Activated T-cell treated with anti-CD3 and anti-CD28 coated beads, Interleukin-2, amount 50 U/mL, for 72 hours (primary cell): ENCODE measurements at places on chromosomes 13 and 19. TPM values are rescaled to one million over a fixed set of nuclear protein-coding genes. Genes with fewer than 3 reads are reported as not detected.
A peak's percentile ranks its signal among the peaks of the same experiment; 100 is the strongest.

Gene ZNF709
- 3.6 TPM for total RNA-seq

GRCh38 chr19:18778076-18778389 is 13.1 kb downstream of the COMP start:
- no peak for DNase-seq
- H3K4me3 ChIP-seq: no peak overlapping the region
- H3K27me3 ChIP-seq: no peaks in the 10 kb centered on the region
- no peak overlapping the region for H3K27ac ChIP-seq

- DNase-seq: no peak
- H3K4me3 ChIP-seq: no peak overlapping the region
- H3K36me3 ChIP-seq: no peaks in the 10 kb centered on the region
- no peak overlapping the region for H3K27ac ChIP-seq
- H3K4me1 ChIP-seq: no peaks in the 10 kb centered on the region
- H3K27me3 ChIP-seq: peaks cover 8% of the 10 kb centered on the region
Measured at GRCh38 chr19:53773999-53774398, 50.1 kb downstream of the NLRP12 start.

GRCh38 chr19:13154241-13154778 is 4.1 kb downstream of the IER2 start:
- H3K4me3 ChIP-seq: peak overlapping the region; percentile 89
- H3K27me3 ChIP-seq: no peaks in the 10 kb centered on the region
- DNase-seq: peak; percentile 80
- peak overlapping the region; percentile 98 for H3K27ac ChIP-seq
- peaks cover 13% of the 10 kb centered on the region for H3K36me3 ChIP-seq

DNA sequence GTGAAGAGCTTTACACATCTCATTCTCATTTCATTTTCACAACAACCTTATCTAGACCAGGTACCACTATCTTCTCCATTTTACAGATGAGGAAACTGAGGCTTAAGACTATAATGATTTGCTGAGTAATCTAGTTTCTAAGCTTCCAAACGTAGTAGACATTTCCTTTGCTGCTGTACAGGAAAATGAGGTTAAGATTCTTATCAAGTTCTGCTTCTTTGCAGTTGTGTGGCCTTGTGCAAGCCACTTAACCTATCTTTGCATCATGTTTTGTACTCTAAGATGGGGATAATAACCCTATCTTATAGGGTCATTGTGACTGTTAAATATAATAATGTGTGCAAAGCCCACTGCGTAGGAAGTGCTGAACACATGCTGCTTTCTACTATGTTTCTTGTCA is 307.9 kb downstream of the HS6ST3 start:
- no peak overlapping the region for H3K4me3 ChIP-seq
- H3K4me1 ChIP-seq: no peaks in the 10 kb centered on the region
- no peak overlapping the region for H3K27ac ChIP-seq
- peaks cover 1% of the 10 kb centered on the region for H3K36me3 ChIP-seq

DNA sequence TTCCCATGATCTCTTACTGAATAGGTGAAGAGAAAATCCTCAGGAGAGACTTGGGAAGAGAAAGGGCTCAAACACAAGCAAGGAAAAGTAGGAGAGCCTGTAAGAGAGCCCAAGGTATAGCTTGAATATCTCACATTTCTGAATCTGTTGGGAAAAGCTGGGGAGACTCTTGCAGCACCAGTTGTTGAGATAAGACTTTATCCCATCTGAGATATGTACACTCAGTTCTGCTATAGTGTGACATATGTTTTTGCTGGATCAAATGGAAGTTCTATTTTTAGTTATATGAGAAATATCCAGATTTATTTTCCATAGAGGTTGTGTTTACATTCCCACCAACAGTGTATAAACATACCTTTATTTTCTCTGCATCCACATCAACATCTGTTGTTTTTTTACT is 246.1 kb downstream of the NDFIP2 start:
- H3K27me3 ChIP-seq: no peaks in the 10 kb centered on the region
- no peaks in the 10 kb centered on the region for H3K4me1 ChIP-seq
- no peak for DNase-seq
- no peak overlapping the region for H3K4me3 ChIP-seq
- H3K27ac ChIP-seq: no peak overlapping the region
- no peaks in the 10 kb centered on the region for H3K36me3 ChIP-seq

DNA sequence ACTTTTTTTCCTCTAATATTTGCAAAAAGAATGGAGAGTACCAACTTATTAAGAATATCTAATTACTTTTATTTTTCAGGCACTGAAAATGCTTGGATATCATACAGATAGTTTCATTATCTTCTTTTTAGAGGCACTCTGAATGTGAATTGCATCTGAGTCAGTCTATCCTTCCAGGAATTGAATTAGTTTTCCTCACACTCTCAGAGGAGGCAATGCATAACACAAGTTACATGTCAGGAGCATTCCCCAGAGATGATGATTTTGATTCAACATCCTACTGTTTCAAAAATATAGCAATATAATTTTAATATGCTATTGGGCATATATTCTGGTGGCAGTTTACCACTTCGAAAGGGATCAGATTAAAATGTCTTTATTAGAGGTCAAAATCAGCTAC is 1315.4 kb downstream of the PCDH9 start:
- no peaks in the 10 kb centered on the region for H3K4me1 ChIP-seq
- no peak overlapping the region for H3K27ac ChIP-seq
- H3K4me3 ChIP-seq: no peak overlapping the region

- H3K4me1 ChIP-seq: peaks cover 49% of the 10 kb centered on the region
- peak; percentile 81 for DNase-seq
- H3K27me3 ChIP-seq: no peaks in the 10 kb centered on the region
Measured at GRCh38 chr19:29623726-29624488, 17.8 kb downstream of the POP4 start.

- no peaks in the 10 kb centered on the region for H3K4me1 ChIP-seq
- no peak overlapping the region for H3K27ac ChIP-seq
- peaks cover 3% of the 10 kb centered on the region for H3K36me3 ChIP-seq
- H3K27me3 ChIP-seq: no peaks in the 10 kb centered on the region
- no peak overlapping the region for H3K4me3 ChIP-seq
- DNase-seq: no peak
Measured at GRCh38 chr13:104086210-104086609, 1020.0 kb upstream of the SLC10A2 start.

DNA sequence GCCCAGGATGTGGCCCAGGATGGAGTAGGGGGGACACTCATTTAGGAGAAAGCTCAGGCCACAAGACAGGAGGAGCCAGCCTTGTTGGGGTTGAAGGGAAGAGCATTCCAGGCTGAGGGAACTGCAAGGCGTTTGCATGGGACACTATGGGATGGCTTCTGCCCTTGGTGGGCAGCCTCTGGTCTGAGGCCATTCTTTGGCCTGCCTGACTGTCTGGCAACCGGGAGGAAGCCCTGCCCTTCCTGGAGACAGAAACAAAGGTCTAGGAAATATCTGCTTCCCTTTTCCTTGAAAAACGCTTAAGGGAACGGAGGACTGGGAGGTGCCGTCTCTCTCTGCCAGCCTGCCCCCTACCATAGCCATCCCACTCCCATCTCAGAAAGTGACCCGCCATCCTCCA is 2.8 kb upstream of the ICAM1 start:
- H3K4me1 ChIP-seq: peaks cover 35% of the 10 kb centered on the region
- H3K27me3 ChIP-seq: no peaks in the 10 kb centered on the region
- H3K27ac ChIP-seq: no peak overlapping the region

DNA sequence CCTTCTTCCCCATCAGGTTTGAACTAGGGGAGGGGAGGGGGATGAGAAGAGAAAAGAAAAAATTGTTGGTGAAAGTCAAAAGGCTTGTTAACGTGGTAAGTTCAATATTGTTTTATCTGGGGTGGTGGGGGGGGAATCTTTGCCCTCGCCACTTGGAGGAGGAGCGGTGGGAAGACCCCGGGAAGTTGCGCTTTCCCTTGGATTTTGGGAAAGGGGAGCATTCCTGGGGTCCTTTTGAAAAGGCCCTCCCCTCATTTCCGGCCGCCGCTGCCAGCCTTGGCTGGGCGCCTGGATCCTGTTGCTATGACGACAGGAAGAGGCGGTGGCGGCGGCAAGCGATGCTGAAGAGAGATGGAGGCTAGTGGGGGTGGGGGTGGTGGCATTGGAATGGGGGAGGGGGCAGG is 4.6 kb upstream of the CACNG8 start:
- H3K4me3 ChIP-seq: no peak overlapping the region
- H3K27ac ChIP-seq: no peak overlapping the region
- H3K36me3 ChIP-seq: peaks cover 2% of the 10 kb centered on the region
- no peak for DNase-seq

Gene HSH2D
- 29.9 TPM for total RNA-seq

Gene C13orf42
- total RNA-seq: not detected

DNA sequence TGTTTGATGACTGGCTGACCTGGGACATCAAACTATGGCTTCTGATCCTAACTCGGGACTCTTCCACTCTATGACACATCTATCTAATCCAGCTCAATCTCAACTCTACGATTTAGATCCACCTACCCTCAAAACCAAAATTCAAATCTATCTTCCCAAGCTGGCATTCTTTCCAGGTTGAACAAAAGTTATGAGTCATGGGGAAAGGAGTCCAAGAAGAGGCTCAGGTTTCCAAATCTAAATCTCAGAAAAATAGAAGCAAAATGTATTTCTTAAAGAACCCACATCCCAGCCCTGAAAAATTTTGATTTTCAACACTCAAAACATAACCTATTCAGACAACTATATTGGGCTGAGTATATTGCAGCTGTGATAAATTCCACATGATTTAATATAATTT is 143.9 kb upstream of the IPO5 start:
- H3K36me3 ChIP-seq: no peaks in the 10 kb centered on the region
- no peak for DNase-seq
- H3K4me1 ChIP-seq: no peaks in the 10 kb centered on the region
- no peak overlapping the region for H3K4me3 ChIP-seq
- H3K27ac ChIP-seq: no peak overlapping the region
- H3K27me3 ChIP-seq: no peaks in the 10 kb centered on the region

Gene ZNF329
- total RNA-seq: 8.0 TPM

GRCh38 chr19:46954993-46955812 is 64.4 kb upstream of the NPAS1 start:
- H3K27me3 ChIP-seq: no peaks in the 10 kb centered on the region
- peaks cover 7% of the 10 kb centered on the region for H3K36me3 ChIP-seq
- peak overlapping the region; percentile 99 for H3K27ac ChIP-seq
- peak; percentile 36 for DNase-seq

- H3K27ac ChIP-seq: no peak overlapping the region
- no peaks in the 10 kb centered on the region for H3K27me3 ChIP-seq
- H3K36me3 ChIP-seq: peaks cover 2% of the 10 kb centered on the region
Measured at GRCh38 chr19:29965492-29965891, 23.5 kb downstream of the URI1 start.

DNA sequence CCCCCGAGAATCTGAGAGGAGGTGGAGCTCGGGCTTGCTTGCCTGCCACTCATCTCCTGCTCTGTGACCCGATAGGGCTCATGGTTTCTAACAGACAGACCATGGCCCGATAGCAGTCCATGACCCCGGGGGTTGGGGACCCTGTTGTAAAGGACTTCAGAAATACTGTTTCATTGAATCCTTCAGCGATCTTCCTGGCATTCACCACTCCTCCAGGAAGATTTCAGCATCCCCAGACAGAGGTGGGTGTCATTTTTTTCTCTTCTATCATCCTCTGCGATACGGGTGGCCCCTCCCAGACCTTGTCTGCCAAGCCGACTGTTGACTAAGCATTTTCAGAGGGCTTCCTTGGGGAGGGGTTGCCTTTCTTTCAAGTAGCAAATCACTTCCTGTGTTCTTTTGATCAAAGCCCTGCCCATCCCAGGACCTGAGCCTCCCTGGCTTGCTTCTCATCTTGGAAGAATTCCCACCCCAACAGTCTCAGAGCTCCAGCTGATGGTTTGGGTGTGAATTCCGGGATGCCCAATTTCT is 1.7 kb downstream of the MYO1F start:
- no peaks in the 10 kb centered on the region for H3K36me3 ChIP-seq
- peaks cover 6% of the 10 kb centered on the region for H3K27me3 ChIP-seq
- peak overlapping the region; percentile 89 for H3K4me3 ChIP-seq
- DNase-seq: peak; percentile 51

- H3K36me3 ChIP-seq: no peaks in the 10 kb centered on the region
- no peak overlapping the region for H3K27ac ChIP-seq
- no peak for DNase-seq
- no peaks in the 10 kb centered on the region for H3K4me1 ChIP-seq
- no peaks in the 10 kb centered on the region for H3K27me3 ChIP-seq
Measured at GRCh38 chr13:31334994-31335557, 135.3 kb downstream of the B3GLCT start.

Gene PDX1
- not detected for total RNA-seq

- H3K4me3 ChIP-seq: no peak overlapping the region
- no peak overlapping the region for H3K27ac ChIP-seq
- peaks cover 6% of the 10 kb centered on the region for H3K4me1 ChIP-seq
- peak; percentile 64 for DNase-seq
- peaks cover 6% of the 10 kb centered on the region for H3K36me3 ChIP-seq
- H3K27me3 ChIP-seq: peaks cover 35% of the 10 kb centered on the region
Measured at GRCh38 chr19:50896591-50897190, 14.5 kb downstream of the KLK4 start.

Gene PRTN3
- total RNA-seq: not detected
